ENCODE measurements at places on chromosomes 6 and 20. TPM values are rescaled to one million over a fixed set of nuclear protein-coding genes. Genes with fewer than 3 reads are reported as not detected.

DNA sequence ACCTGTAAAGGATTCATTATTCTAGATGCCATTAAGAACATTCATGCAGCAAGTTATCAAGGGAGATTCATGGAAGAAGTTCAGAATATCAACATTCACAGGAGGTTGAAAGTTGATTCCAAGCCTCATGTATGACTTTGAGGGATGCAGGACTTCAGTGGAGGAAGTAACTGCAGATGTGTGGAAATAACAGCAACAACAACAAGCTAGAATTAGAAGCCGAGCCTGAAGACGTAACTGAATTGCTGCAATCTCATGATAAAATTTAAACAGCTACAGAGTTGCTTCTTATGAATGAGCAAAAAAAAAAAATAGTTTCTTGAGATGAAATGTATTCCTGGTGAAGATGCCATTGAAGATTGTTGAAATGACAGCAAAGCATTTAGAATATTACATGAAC lies 73.3 kb upstream of the NXT1 start:
- no peak for DNase-seq

GRCh38 chr6:168493976-168494375 lies 53.0 kb downstream of the SMOC2 start:
- DNase-seq = no peak

GRCh38 chr6:132479131-132479530 lies 33.8 kb downstream of the STX7 start:
- DNase-seq = no peak

DNA sequence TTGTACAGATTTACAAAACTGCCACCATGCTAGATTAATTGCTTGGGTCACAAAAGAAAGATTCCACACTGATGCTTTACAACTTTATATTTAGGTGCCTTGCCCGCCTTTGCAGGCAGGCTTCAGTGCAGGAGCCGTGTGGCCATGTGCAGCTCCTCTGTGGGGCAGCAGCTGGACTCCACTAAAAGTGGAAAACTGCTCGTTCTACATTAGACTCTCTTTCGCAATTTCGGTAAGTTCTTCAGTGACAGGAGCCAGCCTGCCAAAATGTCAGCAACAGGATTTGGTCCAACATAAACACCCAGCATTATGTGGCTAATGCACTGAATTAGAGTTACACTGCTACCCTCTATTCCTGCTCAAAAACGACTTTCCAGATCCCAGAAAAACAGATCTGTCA lies 174.4 kb upstream of the KCNK16 start:
- no peak for DNase-seq

- no peak for DNase-seq
Observed at GRCh38 chr20:23537030-23537429, 31.3 kb downstream of the CST9L start.

DNA sequence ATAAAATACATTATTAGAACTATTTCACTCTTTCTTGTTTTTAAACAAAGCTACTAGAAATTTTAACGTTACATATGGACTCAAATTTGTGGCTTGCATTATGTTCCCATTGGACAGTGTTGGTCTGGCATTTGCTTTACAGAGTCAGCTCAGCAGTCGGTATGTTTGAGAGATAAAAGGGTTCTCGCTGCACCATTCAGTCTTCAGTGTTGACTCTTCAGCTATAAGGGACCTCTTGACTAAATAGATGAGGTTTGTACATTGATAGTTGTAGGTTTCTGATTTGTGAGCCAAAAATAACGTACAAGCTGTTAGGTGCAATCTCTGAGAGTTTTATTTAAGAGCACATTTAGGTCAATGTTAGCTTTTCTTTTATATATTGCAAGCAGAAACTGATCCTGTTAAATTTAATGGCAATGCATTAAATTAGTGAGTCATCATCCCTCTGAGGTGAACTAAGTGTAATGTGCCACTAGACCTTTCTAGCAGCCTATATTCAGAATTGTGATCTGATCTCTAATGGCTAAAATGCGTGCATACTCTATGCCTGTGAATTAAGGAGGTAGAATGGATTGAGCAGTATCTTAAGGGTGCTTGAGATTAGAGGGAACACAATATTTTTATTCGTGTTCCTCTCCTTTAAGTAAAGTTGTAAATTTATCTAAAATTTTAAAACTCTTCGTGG lies 485.6 kb upstream of the SYNCRIP start:
- DNase-seq = no peak

DNA sequence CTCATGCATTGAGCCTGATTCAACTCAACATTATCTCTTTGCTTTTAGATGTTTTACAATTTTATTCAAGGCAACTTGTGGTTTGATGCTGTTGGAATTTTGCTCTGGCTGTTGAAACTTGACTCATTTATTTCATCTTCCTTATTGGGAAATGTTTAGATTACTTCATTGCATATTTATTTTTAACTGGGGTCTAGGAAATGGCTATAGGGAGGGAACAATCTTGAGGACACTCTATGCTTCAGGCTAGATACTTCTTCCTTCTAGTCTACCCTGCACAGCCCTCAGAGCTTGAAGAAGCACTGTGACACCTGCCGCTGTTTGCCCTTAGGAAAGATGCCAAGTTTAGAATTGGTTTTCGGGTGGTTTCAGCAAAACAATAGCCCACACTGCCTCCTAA lies 183.4 kb downstream of the ADGRG6 start:
- DNase-seq = no peak

DNA sequence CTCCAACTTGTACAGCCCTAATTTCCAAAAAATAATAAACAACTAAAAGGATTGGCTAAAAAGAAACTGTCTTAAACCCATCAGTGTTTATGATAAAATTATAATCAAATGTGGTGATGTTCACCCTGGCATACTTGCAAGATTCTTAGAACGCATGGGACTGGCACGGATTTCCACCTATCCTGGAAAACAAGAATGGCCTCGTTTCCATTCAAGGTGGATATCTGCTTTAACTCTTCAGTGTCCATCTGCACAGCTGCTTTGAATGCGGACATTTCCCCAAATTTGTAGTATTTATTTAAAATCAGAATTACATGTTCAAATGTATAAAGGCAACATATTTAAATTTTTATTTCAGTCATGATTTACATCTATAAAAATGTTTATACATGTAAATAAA lies 4.2 kb downstream of the CNR1 start:
- no peak for DNase-seq

DNA sequence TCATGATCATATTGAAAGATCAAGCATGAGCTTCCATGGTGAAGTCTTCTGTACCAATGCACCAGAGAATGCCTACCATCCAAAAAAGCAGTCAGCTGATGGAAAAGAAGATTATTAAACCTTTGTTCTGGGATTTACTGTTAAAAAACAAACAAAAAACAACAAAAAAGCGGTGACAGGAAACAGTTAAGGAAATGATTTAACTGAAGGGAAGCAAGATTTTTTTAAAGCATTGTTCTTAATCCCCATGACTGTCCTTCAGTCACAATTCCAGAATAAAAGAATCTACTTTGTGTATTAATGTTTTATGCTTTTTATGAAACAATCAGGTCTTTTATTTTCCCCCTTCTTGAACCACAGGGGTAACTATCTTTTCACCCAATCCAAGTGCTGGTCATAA lies 23.9 kb downstream of the FAM162B start:
- no peak for DNase-seq

DNA sequence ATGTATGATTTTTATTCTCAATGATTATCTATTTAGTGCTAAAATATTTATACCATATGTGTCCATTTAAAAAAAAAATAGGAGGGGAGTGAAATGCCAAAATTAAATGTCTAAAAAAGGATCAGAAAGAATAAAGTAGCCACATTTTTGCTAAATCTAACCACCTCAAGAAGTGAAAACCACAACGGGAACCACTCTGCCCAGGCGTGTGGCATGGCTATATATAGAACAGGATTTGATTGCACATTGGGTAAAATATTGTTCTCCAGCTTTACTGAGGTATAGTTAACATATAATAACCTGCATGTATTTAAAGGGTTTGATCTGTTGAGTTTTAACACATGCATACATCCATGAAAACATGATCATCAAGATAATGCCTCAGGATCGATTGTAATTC lies 19.0 kb upstream of the AFDN start:
- DNase-seq = no peak

DNA sequence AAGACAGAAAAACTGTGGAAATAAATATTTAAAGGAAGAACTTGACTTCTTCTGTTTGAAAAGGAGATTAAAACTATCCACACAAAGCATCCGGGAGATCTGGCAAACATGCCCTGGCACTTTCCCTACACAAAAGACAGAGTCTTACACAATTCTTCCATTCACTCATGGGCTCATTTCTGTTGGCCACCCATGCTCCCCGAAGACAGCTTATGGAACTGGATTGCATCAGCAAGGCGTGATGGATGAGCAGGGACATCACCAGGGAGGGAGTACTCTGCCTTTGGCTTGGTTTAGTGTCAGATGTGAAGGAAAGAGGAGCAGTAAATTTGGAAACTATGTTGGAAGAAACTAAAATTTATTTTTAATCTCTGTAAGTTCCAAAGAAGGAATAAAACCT lies 379.3 kb downstream of the CD109 start:
- DNase-seq = no peak

DNA sequence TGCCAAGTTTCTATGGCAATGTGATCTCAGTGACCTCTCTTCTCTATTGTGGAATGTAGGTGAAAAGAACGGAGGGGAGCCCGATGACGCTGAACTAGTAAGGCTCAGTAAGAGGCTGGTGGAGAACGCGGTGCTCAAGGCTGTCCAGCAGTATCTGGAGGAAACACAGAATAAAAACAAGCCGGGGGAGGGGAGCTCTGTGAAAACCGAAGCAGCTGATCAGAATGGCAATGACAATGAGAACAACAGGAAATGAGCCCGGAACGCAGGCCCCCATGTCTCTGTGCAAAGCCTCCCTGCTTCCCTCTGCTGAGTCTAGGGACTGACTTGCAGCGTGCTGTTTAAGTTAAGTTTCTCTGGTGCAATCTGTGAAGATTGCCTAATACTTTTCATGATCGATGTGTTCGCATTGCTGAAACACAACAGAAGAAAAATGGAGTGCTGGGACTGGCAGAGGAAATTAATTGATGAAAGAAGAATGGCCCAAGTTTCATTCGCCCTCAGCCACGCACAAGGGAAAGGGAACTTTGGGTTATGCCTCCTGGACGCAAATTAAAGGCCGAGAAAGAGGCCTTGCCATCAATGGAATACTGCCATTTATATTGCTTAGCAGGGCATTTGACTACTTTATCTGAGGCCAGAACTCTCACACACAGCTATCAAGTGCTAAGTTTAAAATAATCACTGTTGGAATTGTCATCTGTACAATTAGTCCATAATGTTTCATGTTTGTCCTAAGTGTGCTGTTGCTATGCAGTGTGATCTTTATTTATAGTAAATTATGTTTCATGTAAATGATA lies 146.4 kb downstream of the AKAP7 start:
- peak; percentile 38 for DNase-seq

DNA sequence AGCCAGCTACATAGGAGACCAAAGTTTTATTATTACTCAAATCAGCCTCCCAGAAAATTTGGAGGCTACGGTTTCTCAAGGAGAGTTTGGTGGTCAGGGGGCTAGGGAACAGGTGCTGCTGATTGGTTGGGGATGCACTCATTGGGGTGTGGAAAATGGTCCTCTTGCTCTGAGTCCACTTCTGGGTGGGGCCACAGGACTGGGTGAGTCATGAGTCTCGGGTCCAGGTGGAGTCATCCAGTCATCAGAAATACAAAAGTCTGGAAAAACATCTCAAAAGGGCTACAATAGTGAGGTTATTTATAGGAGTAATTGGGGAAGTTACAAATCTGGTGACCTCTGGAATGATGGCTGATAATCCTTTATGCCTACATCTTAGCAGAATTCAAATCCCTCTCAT lies 54.3 kb upstream of the SLC22A16 start:
- no peak for DNase-seq

GRCh38 chr20:33299111-33299603 lies 16.1 kb downstream of the BPIFB1 start:
- DNase-seq = peak; percentile 72

DNA sequence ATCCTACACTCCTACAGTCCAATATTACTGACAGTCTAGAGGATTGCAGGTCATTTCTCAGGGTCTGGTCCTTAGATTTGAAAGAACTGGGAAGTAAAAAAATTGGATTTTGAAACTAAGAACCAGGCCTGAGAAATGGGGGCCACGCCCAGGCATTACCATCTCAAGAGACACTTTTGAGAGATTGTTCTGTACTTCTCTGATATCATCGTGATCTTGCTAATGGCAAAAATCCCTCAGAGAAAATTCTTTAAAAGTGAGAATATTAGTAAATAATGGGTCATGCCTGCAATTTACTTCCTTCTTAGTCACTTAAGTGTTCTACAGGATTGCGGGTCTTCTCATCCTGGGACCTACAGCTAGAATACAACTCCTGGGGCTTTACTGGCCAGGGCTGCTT lies 42.0 kb upstream of the HIVEP1 start:
- no peak for DNase-seq

DNA sequence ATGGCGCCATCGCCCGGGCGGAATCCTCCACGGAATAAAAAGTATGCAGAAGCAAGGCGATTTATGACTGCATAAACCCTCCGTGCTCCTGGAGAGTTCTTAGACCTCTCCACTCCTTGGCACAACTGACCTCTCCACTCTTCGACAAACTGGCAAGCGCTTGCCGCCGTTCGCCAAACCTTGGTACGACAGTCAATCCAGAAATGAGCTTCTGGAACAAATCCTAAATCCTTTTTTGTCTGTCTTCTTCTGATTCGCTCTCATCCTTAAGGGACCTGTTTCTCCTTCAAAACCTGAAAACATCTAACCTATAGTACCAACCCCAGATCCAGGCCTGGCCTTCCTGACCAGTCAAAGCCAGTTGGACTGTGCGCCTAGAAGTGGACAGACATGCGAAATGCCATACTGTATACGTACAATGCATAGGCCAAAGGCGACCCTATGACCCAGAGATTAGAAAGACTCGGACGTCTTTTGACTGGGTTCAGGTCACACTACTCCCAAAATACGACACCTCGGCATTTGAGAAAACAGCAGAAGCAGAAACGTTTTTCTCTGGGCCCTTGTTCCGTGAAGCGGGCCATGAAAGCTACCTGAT lies 59.4 kb downstream of the TRIM27 start:
- DNase-seq = no peak

GRCh38 chr6:80638213-80639055 lies 532.0 kb downstream of the BCKDHB start:
- no peak for DNase-seq

GRCh38 chr20:12207875-12208274 lies 290.2 kb downstream of the BTBD3 start:
- DNase-seq = no peak

GRCh38 chr6:104324301-104324700 lies 535.4 kb downstream of the HACE1 start:
- DNase-seq = no peak

DNA sequence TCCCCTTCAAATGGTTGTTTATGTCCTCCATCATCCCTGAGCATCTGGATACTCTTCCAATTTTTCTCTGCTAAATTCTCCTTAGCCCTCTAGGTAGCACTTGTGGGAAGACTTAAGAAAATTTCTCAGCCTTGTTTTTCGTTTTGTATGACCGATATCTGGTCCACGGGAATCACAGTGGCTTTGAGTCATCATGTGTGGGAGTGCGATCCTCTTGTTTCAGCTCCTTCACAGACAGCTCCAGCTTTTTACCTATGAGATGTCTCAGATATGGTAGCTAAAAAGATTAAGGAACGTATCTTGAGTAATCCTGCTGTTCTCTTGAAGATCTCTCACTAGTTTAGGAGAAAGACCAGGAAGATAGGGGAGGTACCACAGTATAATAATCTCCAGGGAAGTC lies 196.1 kb downstream of the GRM1 start:
- DNase-seq = no peak

PHACTR3 gene
- not detected for total RNA-seq

SRSF12 gene
- 0.11 TPM for total RNA-seq

PDE7B gene
- not detected for total RNA-seq

L3MBTL1 gene
- 4.0 TPM for total RNA-seq

NNAT gene
- 0.42 TPM for total RNA-seq

RALY gene
- total RNA-seq = 142 TPM

UST gene
- total RNA-seq = 2.2 TPM

HAO1 gene
- total RNA-seq = not detected

ADGRF5 gene
- 0.11 TPM for total RNA-seq

SLC17A2 gene
- total RNA-seq = 0.33 TPM

Data from activated T-cell treated with anti-CD3 and anti-CD28 coated beads, Interleukin-2, amount 50 U/mL, for 4 hours (primary cell).